AML-193 (cell line): ENCODE measurements at places on chromosomes 2 and 18.

DNA sequence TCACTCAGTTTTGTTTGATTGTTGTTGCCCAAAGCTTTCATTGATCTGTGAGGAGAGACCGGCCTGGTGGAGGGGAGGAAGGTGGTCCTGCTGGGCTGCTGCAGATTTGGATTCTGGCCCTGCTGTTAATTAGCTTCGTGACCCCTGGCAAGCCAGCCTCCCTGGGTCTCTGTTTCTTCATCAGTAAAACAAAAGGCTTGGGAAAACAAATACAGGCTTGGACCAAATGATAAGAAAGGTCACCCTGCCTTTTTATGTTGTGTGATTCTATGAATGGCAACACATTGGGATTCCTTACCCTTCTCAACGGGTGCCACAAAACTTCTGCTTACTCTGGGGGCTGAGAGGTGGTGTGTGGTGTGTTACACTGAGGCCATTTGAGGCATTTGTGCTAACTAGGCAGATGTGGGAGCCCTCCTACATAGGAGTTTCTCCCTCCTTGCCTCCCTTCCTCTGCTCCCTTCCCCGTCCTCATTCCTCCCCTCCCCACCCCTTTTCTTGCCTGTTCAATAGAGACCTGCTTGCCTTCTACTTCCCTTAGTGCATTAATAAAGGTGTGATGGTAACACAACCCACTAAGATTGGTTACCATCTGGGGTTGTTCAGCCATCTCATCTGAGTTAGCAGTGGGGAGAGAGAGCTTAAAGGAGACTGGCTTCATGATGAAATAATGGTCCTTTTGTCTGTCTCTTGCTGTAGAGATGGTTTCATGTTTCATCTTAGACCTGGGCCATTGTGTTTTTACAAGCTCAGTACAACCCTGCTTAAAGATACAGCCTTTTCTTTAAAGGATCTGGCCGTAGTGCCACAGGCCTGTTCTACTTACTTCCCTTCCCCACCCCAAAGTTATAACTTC lies 96.2 kb downstream of the TANC1 start:
- no peak for DNase-seq

GRCh38 chr2:26557244-26557925 lies 79.5 kb upstream of the OTOF start:
- no peak for DNase-seq

DNA sequence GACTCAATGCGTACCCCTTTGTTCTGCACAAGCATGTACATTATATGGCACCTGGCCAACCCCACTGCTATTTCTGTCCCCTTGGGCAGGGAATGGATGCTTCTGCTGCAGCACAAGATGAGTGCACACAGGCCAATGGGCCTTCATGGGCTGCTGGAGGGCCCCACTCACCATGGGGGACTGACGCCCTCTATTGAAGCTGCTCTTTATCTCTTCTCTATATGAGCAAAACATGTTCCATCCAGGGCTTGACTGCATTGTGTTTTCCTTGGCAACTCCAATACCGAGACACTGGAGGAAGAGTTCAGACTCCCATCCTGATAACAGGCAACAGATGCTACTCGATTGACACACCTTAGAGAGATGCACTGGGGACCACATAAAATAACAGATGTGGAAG lies 251.6 kb upstream of the NCKAP5 start:
- no peak for DNase-seq

DNA sequence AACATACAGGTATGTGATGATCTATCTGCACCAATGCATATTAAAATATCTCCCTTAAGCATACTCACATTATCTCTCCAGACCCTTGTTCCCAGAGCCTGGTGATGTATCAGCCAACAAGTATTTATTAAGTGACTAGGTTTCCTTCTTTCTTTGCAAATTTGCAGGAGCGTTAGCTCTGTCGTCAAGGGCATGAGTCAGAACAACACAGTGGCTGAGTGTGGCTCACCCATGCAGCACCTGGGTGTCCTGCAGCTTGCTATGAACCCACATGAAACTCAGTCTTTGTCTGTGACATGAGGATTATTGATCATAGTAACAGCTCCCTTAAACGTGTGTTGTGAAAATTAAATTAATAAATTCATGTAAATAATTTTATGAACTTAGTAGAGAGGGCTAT lies 96.6 kb downstream of the PIEZO2 start:
- no peak for DNase-seq

- no peak for DNase-seq
These were observed 536.0 kb upstream of the CDH2 start for GRCh38 chr18:28712796-28713425.

GRCh38 chr2:128721096-128721495 lies 402.4 kb upstream of the HS6ST1 start:
- DNase-seq: peak; percentile 10

DNA sequence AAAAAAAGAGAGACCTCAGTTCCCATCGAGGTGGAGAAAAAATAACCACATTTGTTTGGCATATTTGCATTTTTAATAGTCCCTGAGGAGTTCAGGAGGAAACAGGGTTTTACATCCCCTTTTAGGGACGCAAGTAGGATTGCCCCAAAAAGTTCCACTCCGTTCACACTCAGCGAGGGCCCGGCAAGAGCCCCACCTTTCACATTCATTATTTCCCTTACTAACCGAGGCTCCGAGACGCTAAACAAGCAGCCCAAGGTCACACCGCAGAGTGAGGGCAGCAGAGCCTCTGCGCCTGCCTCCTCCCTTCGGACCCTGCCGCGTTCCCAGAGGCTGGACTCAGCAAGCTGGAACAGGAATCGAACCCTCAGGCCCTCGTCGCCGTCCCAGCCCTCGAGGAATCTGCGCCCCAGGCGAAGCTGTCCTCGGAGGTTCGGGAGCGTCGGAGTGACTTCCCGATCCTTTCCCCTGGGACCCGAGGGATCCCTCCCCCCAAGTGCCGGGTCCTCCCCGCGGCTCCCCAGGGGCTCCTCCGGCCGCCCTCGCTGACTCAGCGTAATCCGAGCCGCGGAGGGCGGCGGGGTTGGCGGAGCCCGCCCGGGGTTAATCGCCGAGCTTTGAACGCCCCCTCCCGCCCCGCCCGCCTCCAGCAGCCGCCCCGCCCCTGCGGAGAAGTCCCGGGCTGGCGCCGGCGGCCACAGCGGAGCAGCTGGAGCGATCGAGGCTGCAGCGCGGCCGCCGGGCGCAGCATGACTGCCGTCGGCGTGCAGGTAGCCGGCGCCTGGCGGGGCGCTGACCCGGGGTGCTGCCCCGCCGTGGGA lies at the start of gene TMEM37:
TMEM37 (plus strand) TSS at position 700 of the 821 bp plus-strand sequence; CDS start at position 750, 50 bp downstream.
- DNase-seq: no peak

DNA sequence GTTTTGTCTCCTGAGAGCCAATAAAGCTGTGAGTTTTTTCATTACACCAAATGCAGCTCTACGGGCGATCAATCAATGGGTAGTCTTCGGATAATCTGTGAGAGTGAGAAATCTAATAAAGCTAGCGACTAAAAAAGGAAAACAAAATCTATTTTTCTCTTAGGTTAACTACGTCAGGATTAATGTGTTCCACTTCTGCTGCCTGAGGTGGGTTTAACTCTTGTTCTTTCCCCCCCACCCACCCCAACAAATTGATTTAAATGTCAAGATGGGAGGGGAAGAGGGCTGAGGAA lies 63.0 kb upstream of the PSMD14 start:
- no peak for DNase-seq

DNA sequence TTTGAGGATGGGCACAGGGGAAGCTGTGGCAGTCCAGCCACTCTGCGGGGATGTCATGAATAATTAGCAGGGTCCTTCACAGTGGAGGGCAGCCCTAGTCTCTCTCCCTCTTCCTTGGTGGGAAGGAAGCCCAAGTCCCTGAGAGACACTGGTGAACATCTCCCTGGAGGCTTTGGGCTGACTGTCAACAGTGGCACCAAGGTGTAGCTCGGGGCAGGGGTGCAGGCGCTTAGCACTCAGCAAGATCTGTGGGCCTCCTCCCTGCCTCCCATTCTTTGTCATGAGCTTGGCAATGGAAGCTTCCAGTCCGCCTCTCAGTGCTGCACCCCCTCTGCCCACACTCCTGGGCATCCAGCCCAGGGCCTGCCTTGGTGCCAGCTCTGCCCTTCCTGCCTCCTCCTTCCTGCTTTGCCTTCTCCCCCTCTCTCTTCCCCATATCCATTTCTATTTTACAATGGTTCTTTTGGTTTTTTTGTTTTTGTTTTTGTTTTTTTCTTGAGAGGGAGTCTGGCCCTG lies 59.4 kb downstream of the STEAP3 start:
- DNase-seq: no peak

DNA sequence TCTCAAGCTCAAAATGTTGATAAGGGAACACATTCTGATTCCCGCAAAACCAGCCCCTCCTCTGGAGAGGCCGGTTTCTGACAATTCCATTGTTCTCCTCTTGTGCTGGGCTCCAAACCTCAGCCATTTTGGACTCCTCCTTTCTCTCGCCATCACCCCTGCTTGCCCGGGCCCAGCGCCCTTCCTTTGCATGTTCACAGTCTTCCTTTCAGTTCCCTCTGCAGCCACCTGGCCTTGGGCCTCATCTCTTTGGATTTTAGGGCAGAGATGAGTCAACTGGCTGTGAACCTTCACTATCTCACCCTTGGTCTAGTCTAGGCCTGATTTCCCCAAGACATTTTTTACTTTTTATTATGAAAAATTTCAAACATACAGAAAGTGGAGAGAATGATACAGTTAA lies 155.9 kb upstream of the MAP3K20 start:
- no peak for DNase-seq

GRCh38 chr2:27765621-27766286 lies 5.8 kb upstream of the MRPL33 start:
- DNase-seq: no peak

GRCh38 chr2:241986836-241987641 lies 117.5 kb downstream of the RTP5 start:
- no peak for DNase-seq

DNA sequence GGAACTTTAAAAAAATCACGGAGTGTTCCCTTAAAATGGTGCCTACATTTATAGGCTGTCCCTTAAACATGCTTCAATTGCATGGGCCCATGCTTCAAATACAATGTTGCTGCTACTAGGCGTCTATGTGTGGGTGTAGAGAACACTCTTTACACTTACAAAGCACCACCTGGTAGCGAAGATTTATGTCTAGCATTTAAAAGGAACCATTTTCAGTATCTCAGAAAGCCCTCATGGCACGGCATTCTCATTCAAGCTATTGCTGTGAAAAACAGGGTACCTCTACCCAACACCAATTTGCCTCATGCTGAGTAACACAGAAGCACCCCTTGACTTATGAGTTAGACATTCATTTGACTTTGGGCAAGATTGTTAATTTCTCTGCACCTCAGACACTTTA lies 112.9 kb upstream of the CNTNAP5 start:
- DNase-seq: no peak

DNA sequence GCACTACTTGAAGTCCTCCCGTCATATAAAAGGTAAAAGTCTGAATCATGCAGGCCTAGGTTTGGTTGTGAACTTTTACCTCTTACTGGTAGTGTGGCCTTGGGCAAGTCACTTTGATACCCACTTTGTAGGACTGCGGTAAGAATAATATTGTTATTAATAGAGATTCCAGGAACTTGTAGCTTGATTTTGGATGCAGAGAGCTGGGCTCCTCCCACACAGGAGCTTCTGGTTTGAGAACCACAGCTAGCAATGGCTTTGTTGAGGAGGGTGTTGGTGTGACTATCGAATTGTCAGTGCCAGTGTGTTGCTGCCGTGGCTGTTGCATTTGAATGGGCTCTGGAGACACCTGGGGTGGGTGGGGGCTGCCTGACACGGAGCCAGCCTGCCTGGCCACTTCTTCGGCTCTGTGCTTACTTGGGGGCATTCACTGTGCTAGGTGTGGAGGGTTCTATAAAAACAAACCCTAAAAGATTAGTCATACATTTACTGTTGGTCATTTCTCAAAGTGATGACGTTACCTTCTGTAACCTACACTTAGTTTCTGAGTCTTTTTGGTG lies 38.5 kb downstream of the ASAP2 start:
- DNase-seq: no peak

GRCh38 chr2:4020153-4020552 lies 316.8 kb downstream of the DCDC2C start:
- DNase-seq: no peak

- DNase-seq: no peak
These were observed 19.8 kb downstream of the IWS1 start for GRCh38 chr2:127506510-127506909.

DNA sequence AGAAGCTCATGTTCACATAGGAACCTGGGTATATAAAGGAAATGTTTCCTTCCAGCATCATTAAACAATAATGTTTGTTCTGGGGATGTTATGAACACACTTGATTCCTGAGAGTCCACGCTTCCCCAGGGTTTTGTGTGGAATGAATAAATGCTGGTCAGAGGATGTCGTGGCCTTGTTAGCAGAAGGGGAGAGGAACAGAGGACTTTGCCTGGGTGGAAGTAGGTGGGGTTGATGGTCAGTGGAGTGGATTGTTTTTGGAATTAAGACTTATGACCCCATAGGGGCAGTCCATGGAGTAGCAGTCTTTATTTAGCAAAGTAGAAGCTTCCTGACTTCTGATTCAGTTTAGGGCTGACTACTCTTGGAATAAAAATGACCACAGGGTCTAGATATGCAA lies 139.6 kb downstream of the MYO1B start:
- DNase-seq: no peak

GRCh38 chr18:24346254-24346653 lies 51.4 kb downstream of the OSBPL1A start:
- DNase-seq: no peak

- DNase-seq: peak; percentile 10
These were observed 41.6 kb downstream of the TDRD15 start for GRCh38 chr2:21165350-21165749.

GRCh38 chr2:202841090-202841867 lies 30.3 kb downstream of the ICA1L start:
- DNase-seq: no peak

DNA sequence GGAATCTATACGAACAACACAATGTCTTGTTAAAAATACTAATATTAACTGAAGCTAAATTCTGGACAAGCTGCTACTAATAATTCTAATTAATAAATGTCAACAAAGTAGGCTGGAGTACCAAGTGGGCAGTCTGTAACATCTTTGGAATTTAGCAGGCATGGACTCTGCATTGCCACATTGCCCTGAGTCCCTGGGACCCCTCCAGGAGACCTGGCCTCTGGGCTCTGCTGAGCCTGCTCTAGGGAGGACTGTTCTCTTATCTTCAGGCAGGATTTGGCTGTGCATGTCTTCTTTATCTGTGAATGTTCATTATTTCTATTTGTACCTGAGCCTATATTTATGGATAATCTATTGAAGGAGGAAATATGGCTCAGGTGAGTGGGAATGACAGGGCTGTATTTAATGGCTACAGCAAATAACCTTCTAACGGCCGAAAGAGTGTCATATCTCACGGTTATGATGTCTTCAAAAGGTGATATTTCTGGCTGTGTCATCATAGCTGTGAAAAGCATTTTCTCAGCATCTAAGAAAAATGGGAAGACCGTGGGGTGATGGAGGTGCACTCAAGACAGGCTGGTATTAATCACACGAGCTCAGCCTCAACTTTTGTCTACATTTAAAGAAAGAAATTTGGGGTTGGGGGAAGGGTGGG lies 28.6 kb upstream of the SETBP1 start:
- no peak for DNase-seq

- no peak for DNase-seq
These were observed 850 bp downstream of the CATIP start for GRCh38 chr2:218357236-218358177.

- DNase-seq: no peak
These were observed 208.5 kb downstream of the SH3BP4 start for GRCh38 chr2:235160281-235160810.
